ENCODE measurements at places on chromosomes 7 and 10. TPM values are rescaled to one million over a fixed set of nuclear protein-coding genes. Genes with fewer than 3 reads are reported as not detected.

The ZFAND4 gene
- 8.1 TPM for total RNA-seq

DNA sequence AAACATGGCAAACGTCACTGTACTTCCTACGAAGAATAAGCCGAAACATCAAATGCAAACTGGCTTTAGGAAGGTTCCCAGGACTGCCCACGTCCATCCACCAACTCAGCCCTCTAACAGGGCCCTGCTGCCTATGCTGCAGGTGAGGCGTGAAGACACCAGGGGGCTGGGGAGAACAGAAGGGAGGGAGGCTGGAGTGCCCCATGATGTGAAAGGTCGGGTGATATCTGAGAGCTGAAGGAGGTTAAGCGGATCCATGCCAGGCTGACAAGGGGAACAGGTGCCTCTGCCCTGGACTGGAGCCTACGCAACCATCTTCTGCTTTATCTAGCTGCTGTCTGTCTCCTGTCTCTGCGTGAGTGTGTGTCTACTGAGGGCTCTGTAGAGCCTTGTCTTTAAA lies 40.2 kb upstream of the ATP6V0A4 start:
- DNase-seq = no peak

DNA sequence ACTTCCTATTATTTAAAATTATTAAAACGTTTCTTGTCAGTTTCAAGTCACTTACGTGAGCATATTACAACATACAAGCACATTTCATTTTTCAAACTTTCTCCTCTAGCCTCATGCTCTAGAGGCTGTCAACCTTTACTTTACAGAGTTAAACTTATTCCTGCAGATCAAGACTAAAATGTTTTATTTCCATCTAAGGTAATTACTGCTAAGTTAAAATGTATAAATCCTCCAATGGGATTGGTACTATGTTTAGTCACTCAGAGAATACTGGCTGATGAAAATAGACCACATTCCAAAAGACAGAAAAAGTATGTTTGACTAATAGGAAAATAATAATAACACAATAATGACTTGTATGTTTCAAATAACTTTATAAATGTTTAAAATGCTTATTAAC lies 8.4 kb upstream of the TRDMT1 start:
- DNase-seq = peak; percentile 57

GRCh38 chr7:75869776-75870379 lies 9.0 kb upstream of the RHBDD2 start:
- no peak for DNase-seq

GRCh38 chr10:108561649-108562048 lies 1361.7 kb downstream of the XPNPEP1 start:
- DNase-seq = peak; percentile 74

GRCh38 chr10:13873196-13873595 lies 286.4 kb downstream of the PRPF18 start:
- DNase-seq = no peak

The CNPY1 gene
- not detected for total RNA-seq

- no peak for DNase-seq
Measured at GRCh38 chr10:2589196-2589595, 478.2 kb upstream of the PFKP start.

- DNase-seq = no peak
Measured at GRCh38 chr10:63462442-63462841, 3.3 kb downstream of the JMJD1C start.

- peak; percentile 26 for DNase-seq
Measured at GRCh38 chr10:26491276-26491675, 53.1 kb downstream of the APBB1IP start.

DNA sequence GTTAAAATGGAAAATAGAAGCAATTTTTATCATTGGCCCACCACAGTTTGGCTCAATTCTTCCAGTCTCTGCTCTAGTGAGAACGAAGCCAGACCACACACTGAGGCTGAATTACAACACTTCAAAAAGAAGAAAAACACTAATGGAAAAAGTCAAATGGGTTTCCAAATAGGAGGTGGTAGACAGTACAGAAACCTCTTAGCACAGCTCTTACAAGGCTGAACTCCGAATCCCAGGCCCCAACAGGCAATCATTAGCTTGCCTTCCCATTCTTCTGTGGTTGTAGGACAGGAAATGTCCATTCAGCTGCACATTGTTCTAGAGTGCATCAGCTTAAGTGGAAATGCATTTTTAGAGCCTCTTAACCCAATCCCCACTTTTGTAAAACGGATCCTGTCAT lies 115.1 kb upstream of the MEOX2 start:
- peak; percentile 69 for DNase-seq

The CYP2C8 gene
- total RNA-seq = not detected

The DYDC2 gene
- not detected for total RNA-seq

DNA sequence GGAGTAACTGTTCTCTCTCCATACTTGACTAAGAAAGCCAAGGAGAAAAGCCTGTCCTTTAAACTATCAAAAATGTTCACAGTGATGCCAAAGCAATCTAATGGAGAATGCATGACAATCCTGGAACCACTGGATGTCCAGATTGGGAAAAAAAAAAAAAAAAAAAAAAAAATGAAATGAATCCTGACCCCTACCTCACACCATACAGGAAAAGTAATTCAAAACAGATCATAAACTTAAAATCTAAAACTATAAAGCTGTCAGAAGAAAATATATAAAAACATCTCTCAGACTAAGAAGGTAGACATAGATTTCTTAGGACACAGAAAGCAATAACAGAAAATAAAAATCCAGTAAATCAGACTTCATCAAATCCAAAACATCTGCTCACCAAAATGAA lies 18.4 kb downstream of the FBXW4 start:
- no peak for DNase-seq

DNA sequence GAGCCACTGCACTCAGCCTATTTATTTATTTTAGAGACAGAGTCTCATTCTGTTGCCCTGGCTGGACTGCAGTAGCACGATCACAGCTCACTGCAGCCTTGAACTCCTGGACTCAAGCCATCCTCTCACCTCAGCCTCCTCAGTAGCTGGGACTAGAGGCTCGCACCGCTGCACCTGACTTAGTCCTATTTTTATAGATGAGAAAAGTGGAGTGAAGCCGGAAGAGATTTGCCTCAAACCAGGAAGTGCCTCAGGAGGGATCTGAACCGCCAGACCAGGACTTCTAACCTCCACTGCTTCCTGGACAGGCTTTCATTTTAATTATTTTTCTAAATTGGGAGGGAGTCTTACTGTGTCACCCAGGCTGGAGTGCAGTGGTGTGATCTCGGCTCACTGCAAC lies 17.5 kb upstream of the CLIP2 start:
- no peak for DNase-seq

GRCh38 chr7:68739306-68739705 lies 859.0 kb upstream of the AUTS2 start:
- DNase-seq = no peak

GRCh38 chr7:143347950-143348349 lies 14.6 kb downstream of the FAM131B start:
- no peak for DNase-seq

DNA sequence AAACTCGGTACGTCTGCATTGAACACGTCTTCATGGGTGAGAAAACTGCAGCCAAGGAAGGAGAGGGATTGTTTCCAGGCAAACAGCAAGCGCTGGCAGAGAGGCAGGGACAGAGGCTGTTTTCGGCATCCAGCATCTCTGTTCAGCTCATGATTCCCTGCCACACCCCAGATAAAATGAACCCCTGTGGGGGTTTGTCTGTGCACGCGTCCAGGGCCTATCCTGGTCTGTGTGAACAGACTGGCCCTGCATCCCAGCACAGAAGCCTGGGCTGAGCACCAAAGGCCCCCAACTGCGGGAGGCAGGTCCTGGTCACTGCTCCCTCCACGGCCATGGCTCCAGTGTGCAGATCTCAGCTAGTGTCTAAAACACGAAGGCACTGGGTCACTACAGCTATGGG lies 83.3 kb upstream of the FAM20C start:
- no peak for DNase-seq

DNA sequence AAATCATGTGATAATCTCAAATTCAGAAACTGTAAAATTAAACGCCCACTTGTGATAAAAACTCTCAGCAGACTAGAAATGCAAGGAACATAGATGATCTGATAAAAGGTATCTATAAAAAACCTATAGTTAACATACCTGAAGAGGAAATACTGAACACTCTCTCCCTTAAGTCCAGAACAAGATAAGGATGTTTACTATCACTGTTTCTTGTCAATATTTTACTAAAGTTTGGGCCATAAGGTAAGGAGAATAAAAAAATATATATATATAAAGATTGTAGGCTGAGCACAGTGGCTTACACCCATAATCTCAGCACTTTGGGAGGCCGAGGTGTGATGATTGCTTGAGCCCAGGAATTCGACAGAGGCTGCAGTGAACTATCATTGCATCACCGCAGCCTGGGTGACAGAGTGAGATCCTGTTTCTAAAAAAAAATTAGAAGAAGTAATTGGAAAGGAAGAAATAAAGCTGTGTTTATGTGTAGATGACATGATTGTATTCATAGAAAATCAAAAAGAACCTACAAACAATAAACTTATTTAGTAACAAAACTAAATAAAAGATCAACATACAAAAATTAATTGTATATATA lies 28.4 kb downstream of the MPLKIP start:
- peak; percentile 15 for DNase-seq

DNA sequence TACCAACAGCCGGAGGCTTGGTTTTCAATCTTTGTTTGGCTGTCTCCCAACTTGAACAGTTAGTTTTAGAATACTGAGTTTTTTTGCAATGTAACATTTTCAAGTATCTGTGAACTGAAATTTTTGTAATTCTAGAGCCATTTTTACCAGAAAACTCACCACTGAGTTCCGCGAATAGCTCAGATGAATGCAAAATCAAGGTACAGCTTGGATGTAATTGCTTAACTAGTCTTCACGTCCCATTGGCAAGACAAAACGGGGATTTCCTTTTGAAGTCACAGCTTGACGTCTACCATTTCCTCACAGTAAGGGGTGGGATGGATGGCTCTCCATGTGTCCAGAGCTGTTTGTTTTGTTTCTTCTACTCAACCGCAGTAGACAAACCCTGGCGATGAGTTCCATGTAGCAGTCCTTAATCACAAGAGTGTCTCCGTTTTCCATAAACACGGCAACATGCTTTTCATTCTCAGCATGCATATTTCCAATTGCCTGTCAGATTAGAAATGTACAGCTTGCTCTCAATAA lies 55.8 kb upstream of the FGFR2 start:
- no peak for DNase-seq

The NUTM2D gene
- 2.3 TPM for total RNA-seq

DNA sequence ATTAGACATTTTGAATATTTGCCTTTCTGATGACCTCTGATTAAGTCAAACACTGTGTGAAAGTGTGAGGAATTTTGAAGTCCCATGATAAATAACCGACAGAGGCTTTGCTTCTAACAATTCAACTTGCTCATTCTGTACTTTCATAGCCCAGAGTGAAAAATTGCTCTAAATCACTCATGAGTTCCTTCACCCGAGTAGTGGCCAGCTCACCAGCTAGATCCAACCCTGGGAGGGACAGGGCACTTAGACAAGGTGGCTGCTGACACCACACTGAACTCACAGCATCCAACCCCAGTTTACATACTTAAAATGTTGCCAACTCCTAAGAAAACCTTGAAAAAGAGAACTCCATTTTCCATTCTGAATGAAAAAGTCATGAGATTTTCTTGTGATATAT lies 80.0 kb upstream of the LYZL1 start:
- no peak for DNase-seq

The GNG11 gene
- 25.9 TPM for total RNA-seq

The FAM180A gene
- total RNA-seq = 60.1 TPM

GRCh38 chr7:121547544-121548092 lies 151.5 kb upstream of the FAM3C start:
- DNase-seq = peak; percentile 87

GRCh38 chr10:69538461-69538860 lies 34.8 kb downstream of the NEUROG3 start:
- peak; percentile 2 for DNase-seq

DNA sequence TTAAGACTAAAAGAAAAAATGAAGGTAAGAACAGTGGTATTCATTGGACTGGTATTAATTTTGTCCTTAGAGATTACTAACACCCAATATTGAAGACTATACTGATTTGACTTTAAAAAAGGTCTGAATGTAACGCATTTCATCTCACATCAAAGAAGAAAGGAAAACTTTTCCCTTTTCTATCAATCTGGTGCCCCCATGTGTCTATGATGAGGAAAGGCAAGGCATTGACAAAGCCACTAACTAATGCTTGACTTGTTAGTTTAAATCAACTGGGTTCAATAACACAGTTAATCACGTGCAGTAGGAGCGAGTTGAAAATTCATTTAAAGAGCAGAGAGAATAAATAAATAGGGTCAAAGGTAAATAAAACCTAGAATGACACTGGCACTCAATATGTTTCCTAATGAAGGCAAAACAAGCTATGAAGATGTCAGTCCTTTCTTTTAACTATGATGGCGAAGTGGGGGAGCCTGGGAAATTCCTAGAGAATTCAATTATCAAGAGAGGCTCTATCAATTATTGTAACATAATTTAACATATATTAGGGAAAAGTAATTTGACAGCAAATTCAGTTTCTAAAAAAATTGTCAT lies 180.9 kb downstream of the ANK3 start:
- peak; percentile 71 for DNase-seq

DNA sequence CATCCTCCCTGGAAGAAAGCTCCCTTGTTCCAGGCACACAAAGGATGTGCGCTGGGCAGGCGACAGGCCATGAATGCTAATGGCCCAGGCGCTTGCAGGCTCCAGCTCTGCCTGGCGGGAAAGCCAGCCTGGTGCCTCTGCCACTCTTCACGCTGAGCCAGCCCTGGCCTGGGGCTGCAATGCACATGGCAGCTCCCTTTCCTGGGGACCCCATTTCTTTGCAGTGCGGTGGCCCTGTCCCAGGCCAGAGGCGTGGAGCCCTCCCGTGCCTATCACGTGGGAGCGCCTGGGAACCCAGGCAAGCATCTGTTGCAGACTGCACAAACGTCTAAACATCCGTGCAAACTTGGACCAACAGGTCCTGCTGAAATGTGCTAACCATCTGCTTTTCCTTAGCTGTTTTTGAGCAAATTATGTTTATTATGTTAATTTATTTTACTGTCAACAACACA lies 152.1 kb upstream of the LYZL2 start:
- no peak for DNase-seq

- DNase-seq = peak; percentile 87
Measured at GRCh38 chr7:84701524-84702306, 485.1 kb downstream of the SEMA3D start.

- no peak for DNase-seq
Measured at GRCh38 chr10:46520381-46520780, 36.1 kb downstream of the GPRIN2 start.

GRCh38 chr7:148738737-148739535 lies 40.2 kb downstream of the CUL1 start:
- peak; percentile 37 for DNase-seq

GRCh38 chr10:47031901-47032465 lies 120.8 kb downstream of the PTPN20 start:
- peak; percentile 90 for DNase-seq

The DNAJC30 gene
- 5.7 TPM for total RNA-seq

- peak; percentile 91 for DNase-seq
Measured at GRCh38 chr10:21519941-21520436, 5.5 kb downstream of the SKIDA1 start.

GRCh38 chr10:24313283-24313682 lies 104.3 kb downstream of the KIAA1217 start:
- no peak for DNase-seq

- DNase-seq = peak; percentile 39
Measured at GRCh38 chr7:94286111-94286510, 108.6 kb upstream of the COL1A2 start.

- peak; percentile 85 for DNase-seq
Measured at GRCh38 chr10:46992803-46993561, 81.8 kb downstream of the PTPN20 start.

- DNase-seq = peak; percentile 39
Measured at GRCh38 chr10:25047088-25047487, 30.7 kb downstream of the THNSL1 start.

Measured in GM23248 (cell line).